ENCODE measurements at places on chromosomes 7 and 10. TPM values are rescaled to one million over a fixed set of nuclear protein-coding genes. Genes with fewer than 3 reads are reported as not detected.

The CRYGN gene
- not detected for total RNA-seq

The FRG2B gene
- not detected for total RNA-seq

The PTF1A gene
- total RNA-seq = not detected

The MUC3A gene
- total RNA-seq = not detected

The VENTX gene
- total RNA-seq = not detected

The CPVL gene
- 7.0 TPM for total RNA-seq

The SLC39A12 gene
- not detected for total RNA-seq

The NME8 gene
- not detected for total RNA-seq

The TMEM139 gene
- not detected for total RNA-seq

The SP8 gene
- total RNA-seq = not detected

The OR2A5 gene
- total RNA-seq = not detected

The ATP6V0A4 gene
- total RNA-seq = 0.06 TPM

The SGCE gene
- 87.5 TPM for total RNA-seq

The SFRP4 gene
- not detected for total RNA-seq

The STAG3 gene
- 0.25 TPM for total RNA-seq

The INHBA gene
- 2.6 TPM for total RNA-seq

The CALML5 gene
- total RNA-seq = not detected

The OPN4 gene
- not detected for total RNA-seq

The TAS2R41 gene
- not detected for total RNA-seq

The TFAM gene
- 55.8 TPM for total RNA-seq

The CARD11 gene
- 0.32 TPM for total RNA-seq

The ITGA8 gene
- total RNA-seq = 0.25 TPM

The PGAM2 gene
- not detected for total RNA-seq

The APBB1IP gene
- 0.06 TPM for total RNA-seq

The TEX36 gene
- total RNA-seq = not detected

The CLDN12 gene
- total RNA-seq = 14.5 TPM

The SVOPL gene
- total RNA-seq = not detected

The PSMC2 gene
- total RNA-seq = 219 TPM

The CRHR2 gene
- total RNA-seq = not detected

The STK17A gene
- total RNA-seq = 50.7 TPM

The PLEKHA1 gene
- 23.6 TPM for total RNA-seq

The WNT2 gene
- not detected for total RNA-seq

The AKR1B15 gene
- not detected for total RNA-seq

The FBXO24 gene
- 0.25 TPM for total RNA-seq

The ZNF804B gene
- not detected for total RNA-seq

The PROSER2 gene
- 3.9 TPM for total RNA-seq

The CYP2C19 gene
- not detected for total RNA-seq

The GPR15LG gene
- not detected for total RNA-seq

The MYOZ1 gene
- total RNA-seq = not detected

The MYPN gene
- 0.16 TPM for total RNA-seq

The EBF3 gene
- total RNA-seq = 9.5 TPM

The GHRHR gene
- total RNA-seq = not detected

The LEP gene
- not detected for total RNA-seq

The BEND7 gene
- 10.0 TPM for total RNA-seq

The COPS6 gene
- 87.1 TPM for total RNA-seq

The PPP1R3C gene
- total RNA-seq = 0.57 TPM

The CDK14 gene
- total RNA-seq = 4.3 TPM

The C10orf67 gene
- not detected for total RNA-seq

The GRM3 gene
- total RNA-seq = not detected

The CDK13 gene
- total RNA-seq = 30.3 TPM

The FZD8 gene
- 23.8 TPM for total RNA-seq

The MUC12 gene
- not detected for total RNA-seq

Data from bladder microvascular endothelial cell (primary cell).